Stimulated activated naive B cell treated with anti-CD40 and anti-IgM and Interleukin-4, amounts not matched to agents 10 μg/mL and 1 μg/mL and 100 μg/mL, for 72 hours (primary cell): ENCODE measurements at places on chromosomes 3 and 15.

GRCh38 chr3:54871867-54872266 is 56.0 kb downstream of the LRTM1 start:
- DNase-seq: no peak

GRCh38 chr15:52261026-52261425 is 34.6 kb downstream of the MYO5C start:
- DNase-seq: no peak

DNA sequence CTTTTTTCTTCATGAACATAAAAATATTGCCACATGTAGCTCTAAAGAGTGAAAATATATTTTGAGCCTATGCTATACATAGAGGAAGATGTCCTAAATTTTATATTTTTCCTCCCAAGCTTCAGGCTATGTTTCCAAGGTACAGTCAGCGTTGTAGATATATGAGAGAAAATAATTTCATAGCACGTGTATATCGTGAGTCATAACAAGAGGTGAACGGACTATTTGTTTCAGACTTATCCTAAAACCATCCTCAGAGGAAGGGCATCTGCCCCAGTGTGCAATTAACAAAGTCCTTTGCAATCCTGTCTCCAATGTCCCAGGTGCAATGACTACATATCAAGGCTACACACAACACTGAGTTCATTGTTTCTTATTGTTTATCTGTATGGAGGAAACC is 177.3 kb upstream of the ARRDC4 start:
- no peak for DNase-seq

GRCh38 chr3:141476033-141476432 is 10.8 kb upstream of the RASA2 start:
- DNase-seq: no peak

GRCh38 chr3:10396083-10396482 is 75.2 kb upstream of the SEC13 start:
- DNase-seq: no peak

DNA sequence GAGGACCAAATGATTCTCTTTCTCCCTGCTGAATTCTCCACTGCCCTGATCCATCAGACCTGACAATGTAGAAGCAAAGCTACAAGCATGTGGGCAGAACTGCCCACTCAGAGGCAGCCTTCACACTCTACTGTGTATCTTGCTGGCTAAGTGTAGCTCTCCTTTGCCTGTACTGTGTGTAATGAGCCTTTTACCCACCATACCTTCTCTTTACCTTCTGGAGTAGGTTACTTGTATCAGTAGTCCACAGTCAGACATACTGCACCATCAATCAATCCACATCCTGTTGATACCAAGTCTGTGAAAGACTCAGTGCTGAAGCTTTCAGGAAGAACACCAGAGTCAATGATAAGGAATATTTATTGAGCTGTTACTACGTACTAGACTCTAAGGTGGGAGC is 440.7 kb upstream of the ARHGEF26 start:
- DNase-seq: no peak
